ENCODE measurements at places on chromosomes 7 and 10. TPM values are rescaled to one million over a fixed set of nuclear protein-coding genes. Genes with fewer than 3 reads are reported as not detected.

GRCh38 chr10:78775891-78776290, 292.9 kb upstream of the ZMIZ1 start:
- DNase-seq = no peak

The SPOCK2 gene
- total RNA-seq = 11.6 TPM

GRCh38 chr10:22712956-22713852, 1.2 kb downstream of the PIP4K2A start:
- no peak for DNase-seq

The CHST15 gene
- 9.3 TPM for total RNA-seq

DNA sequence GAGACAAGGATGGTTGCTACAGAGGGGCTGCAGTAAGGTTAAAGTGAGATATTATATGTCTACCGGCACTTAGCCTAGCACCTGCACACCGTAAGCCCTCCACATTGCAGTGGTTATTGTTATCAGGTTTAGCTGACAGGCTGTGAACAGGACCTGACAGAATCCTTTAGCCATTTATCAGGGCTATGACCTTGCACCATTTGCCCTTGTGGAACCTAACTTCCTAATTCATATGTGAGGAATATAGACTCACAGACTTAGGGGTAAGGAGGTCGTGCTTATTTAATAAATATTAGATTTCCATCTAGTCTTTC, 10.1 kb downstream of the NCOA4 start:
- DNase-seq = no peak

The C10orf143 gene
- 2.1 TPM for total RNA-seq

- DNase-seq = no peak
Measured at GRCh38 chr10:88077977-88078376, 214.6 kb downstream of the PTEN start.

GRCh38 chr7:55595511-55595910, 23.2 kb upstream of the VOPP1 start:
- no peak for DNase-seq

GRCh38 chr7:100367676-100368613, 5.3 kb upstream of the PILRA start:
- no peak for DNase-seq

GRCh38 chr10:58444321-58444720, 59.1 kb downstream of the TFAM start:
- DNase-seq = no peak

DNA sequence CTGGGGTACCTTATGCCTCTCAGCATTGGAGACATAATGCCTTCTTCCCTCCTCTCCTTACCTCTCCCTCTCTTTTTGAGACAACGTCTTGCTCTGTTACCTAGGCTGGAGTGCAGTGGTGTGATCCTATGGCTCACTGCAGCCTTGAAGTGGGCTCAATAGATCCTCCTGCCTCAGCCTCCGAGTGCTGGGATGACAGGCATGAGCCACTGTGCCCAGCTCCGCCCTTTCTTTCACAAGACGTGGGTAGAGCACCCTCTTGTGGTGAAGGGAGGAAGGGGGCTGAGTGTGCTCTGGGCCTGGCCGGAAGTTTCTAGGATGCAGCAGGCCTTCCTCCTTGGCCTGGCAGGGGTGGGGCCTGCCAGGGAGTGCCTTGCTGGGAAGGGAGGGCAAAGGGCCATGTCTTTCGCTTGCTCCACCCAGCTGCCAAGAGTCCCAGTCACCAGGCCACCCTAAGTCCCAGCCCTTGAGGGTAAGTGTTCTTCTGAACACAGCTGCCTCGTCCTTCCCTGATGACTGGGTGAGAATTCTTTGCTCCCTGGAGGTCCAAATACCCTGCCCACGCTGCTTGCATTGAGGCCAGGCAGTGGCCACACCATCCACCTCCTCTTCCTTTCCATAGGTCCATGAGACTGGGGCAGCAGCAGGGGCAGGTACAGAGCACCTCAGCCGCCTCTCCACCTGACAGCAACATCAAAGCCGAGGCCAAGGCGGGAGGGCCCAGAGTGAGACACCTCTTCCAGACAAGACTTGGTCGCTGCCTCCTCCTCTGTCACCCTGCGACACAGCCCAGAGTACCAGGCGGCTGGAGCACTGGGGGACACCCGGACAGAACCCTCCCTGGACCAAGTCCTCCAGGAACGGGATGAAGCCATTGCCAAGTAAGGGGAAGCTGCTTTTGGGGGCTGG, 3.7 kb downstream of the ABHD11 start:
- peak; percentile 50 for DNase-seq

GRCh38 chr10:127694580-127695193, 42.3 kb upstream of the FOXI2 start:
- DNase-seq = no peak

DNA sequence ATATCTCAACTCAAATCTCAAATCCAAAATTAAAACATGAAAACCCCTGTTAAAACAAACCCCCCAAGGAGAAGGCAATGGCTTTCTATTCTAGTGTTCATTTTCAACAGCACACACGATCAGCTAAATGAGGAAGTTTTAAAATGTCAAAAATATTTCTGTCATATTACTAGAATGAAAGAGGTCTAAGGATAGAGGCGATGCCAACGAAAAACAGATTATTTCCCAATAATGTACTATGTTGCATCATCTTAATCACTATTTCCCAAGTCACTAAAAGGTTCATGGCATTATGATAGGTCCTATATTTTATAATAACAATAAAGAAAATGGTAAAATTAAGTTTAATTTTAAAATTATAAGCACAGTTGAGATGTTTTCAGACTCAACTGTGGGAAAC, 10.1 kb downstream of the CNOT4 start:
- DNase-seq = no peak

The TRAPPC14 gene
- total RNA-seq = 8.3 TPM

- DNase-seq = no peak
Measured at GRCh38 chr7:50164559-50165170, 71.6 kb upstream of the ZPBP start.

The GIMAP8 gene
- total RNA-seq = 13.8 TPM

DNA sequence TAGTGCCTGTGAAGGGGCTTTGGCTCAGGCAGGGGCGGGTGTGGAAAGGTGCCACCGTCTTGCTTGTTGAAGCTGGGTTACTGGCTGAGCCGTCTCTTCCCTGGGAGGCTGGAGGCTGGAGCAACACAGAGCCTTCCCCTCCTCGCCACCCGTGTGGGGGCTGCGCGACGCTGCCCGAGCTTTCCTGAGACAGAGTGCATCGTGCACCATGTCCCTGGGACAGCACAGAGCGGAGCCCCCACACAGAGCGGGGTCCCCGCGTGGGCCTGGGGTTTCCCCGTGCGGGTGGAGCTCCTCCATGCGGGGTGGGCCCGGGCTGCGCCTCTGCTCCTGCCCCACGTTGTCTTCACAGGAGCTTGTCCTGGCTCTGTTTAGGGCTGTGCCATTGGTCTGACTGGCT, 69.9 kb downstream of the INPP5A start:
- DNase-seq = no peak

The BUD31 gene
- total RNA-seq = 38.1 TPM

DNA sequence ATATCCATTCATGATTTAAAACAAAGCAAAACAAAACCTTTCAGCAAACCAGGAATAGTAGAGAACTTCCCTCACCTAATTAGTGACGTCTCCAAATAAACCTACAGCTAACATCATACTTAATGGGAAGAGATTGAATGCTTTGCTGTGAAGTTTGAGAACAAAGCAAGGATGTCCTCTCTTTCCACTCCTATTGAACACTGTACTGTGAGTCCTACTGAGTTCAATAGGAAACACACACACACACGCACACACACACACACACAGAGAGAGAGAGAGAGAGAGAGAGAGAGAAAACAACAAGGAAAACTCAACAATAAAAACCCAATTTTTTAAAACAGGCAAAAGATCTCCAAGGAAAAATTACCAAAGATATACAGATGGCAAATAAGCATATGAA, 32.3 kb downstream of the PODXL start:
- no peak for DNase-seq

- peak; percentile 45 for DNase-seq
Measured at GRCh38 chr10:47287365-47287802, 12.6 kb upstream of the GDF10 start.
